ENCODE measurements at places on chromosomes 6 and 20.

GRCh38 chr20:32762754-32763201, 593 bp downstream of the DNMT3B start:
- no peak for DNase-seq

DNA sequence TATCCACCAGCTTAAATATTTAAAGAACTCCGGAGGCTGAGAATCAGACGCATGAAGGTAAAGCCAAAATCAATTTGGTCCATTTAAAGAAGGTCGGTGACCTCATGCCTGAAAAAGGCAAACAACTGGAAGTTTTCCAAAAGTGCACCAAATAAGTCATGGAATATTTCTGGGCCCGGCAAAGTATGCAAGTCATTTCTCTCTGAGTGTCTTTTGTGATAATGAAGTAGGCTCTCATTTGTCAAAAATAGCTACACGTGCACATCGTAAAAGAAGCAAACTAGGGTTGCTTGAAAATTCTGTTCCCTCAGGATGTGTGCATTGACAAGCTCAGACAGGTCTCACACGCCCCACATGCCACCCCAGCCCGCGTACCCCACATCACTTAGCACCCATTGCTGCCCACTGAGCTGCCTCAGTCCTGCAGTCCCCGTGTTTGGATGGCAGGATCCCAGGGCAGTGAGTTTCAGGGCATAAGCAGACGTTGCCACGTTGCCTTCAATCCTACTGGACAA, 20.5 kb upstream of the PYGB start:
- DNase-seq = no peak

DNA sequence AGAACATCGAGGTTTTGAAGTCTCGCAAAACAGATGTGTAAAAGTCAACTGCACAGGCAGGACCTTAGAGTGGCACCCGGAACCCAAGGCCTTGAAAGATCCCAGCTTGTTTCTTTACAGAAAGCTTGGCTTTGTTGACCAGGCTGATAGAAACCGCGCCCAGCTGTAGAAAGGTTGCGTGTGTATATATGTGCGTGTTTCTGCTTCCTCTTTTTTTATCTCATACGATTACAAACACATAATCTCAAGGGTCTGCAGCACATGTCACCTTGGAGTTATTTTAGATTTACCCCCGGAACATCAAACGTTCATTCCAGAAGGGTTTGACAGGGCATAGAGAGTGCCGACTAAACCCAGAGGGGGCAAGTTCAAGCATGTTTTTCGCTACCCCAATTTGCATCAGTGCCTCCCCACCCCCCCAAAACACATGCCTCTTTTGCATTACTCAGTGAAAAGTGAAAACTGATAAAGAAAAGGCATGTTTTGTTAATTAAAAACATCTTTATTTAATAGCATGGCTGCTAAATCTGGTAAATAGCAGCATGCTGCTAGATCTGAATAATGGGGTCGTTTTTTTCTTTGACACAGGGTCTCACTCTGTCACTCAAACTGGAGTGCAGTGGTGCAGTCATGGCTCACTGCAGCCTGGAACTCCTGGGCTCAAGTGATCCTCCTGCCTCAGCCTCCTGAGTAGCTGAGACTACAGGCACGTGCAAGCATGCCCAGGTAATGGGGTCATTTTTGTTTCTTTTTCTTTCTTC, 33.2 kb upstream of the NCOA3 start:
- DNase-seq = no peak

- no peak for DNase-seq
These were observed 54.4 kb downstream of the GNAS start for GRCh38 chr20:58906894-58907293.
